ENCODE measurements at places on chromosomes 11 and 22.

DNA sequence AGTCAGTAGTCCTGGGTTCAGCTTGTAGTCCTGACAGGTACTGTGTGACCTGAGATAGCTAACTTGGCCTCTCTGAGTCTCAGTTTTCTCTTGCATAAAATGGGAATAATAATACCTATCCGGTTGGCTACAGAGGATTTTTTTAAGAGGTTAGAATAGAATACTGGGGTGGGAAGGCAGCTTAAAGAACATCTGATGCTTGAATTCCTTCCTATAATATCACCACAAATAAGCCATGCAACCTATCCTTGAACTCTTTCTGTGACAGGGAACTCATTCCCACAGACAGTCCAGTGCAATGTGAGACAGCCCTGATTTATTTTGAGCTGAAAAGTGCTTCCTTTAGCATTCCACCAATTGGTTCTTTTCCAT is 110.1 kb downstream of the CCDC81 start:
- DNase-seq = no peak

DNA sequence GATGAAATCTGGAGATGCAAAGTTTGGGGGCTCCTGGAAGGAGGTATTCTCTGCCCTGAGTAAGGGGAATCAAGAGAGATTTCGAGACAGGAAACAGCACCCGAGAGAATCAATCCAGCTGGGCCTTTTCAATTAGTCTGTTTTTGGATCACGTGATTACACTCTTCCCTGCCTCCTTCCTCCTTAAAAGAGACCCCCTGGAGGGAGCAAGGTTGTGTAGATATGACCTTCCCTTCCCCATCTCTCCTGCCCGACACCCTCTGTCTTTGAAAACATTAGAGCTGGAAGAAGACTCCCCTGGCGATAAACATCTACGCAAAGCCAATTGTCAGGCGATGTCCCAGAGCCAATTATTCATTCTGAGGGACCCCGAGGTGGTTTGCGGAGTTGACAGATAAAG is 407.9 kb downstream of the MIAT start:
- DNase-seq = no peak

GRCh38 chr11:128733440-128734102 is 39.7 kb downstream of the FLI1 start:
- DNase-seq = no peak

GRCh38 chr22:26672060-26672471 is 14.7 kb downstream of the MIAT start:
- DNase-seq = peak; percentile 18

DNA sequence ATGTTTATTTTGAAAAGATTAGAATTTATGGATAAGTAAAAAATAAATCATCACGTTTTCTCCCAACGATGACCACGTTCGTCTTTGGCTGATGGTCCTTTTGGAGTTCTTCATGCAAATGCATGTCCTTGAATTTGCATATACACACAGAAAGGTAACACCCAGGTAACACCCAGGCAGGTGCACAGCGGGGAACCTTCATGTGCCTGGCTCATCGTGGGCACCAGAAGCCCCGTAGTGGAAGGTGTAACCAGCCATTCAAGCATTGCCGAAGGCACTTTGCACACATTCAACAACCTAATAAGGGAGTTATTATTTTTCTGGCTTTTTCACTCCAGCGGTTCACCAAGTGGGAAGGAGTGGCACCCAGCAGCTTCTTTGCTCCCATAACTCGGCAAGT is 404.6 kb downstream of the TBC1D22A start:
- peak; percentile 0 for DNase-seq

DNA sequence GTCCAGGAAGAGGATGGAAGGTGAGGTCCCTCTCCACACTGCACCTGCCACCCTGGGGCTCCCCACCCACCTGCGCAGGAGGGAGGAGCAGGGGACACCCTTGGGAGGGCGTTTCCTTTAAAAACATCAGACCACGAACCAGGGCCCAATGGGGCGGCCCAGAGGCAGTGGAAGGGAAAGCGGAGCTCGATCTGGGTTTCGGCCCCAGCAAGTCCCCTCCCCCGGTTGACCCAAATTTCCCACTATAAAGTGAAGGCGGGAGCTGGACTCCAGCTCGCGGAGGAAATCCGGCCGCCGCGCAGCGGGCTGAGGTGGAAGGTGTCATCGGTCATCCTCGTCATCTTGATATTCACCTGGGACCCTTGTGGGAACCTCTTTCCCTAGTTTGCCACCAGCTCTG is 99.3 kb downstream of the WNT7B start:
- DNase-seq = no peak

GRCh38 chr11:1557904-1558774 is 13.9 kb downstream of the DUSP8 start:
- no peak for DNase-seq

DNA sequence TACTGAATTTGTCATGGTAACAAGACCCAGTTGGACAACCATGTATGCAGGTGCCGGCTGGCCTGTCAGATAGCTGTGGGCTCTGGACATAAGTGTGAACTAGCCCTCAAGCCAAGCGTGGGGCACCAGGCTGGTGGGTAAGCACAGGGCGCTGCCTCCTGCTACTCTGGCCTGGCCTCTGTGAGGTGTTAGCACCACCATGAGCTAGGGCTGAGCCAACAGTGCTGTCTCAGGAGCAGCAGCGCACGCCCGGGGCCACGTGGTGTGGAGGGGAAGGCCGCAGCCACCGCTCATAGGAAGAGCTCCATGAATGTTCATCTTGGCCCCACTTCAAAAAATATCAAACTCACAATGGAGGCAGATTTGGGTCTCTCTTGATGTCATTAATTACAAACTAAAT is 35.3 kb upstream of the GNB1L start:
- DNase-seq = no peak

DNA sequence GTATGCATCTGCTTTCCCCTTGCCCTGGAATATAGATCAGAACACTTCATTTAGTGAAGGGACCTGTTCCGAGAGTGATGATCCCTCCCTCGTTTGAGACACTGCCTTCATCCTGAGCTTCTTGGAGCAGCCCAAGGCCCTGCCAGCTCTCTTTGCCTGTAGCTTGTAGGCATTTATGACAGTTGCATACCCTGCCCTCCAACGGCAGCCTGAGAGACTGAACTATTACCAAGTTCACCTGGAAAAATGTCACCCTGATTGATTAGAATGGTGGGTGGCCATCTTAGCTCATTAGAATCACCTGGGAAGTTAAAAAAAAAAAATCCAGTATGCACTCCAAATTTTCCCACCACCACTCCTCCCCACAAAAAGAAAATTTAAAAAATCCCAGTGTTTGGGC is 1.5 kb downstream of the MICAL3 start:
- no peak for DNase-seq

DNA sequence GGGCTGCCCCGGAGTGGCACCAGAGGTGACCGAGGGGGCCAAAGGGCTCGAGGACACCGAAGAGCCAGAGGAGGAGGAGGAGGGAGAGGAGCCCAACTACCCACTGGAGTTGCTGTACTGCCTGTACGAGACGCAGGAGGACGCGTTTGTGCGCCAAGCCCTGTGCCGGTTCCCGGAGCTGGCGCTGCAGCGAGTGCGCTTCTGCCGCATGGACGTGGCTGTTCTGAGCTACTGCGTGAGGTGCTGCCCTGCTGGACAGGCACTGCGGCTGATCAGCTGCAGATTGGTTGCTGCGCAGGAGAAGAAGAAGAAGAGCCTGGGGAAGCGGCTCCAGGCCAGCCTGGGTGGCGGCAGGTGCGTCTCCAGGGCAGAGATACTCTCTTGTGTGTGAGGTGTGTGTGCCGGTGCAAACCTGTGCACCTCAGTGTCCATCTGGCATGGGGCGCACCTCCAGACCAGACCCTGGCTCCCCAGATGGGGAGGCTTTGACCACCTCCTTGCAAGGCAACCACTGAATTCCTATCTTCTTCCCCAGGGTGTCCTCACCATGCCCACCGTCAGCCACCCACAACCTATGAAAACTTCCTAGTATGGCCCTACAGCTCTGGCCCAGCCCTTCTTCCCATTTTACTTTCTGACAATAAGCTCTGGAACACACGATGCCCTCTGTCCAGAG is 3.4 kb downstream of the NLRP6 start:
- DNase-seq = no peak

DNA sequence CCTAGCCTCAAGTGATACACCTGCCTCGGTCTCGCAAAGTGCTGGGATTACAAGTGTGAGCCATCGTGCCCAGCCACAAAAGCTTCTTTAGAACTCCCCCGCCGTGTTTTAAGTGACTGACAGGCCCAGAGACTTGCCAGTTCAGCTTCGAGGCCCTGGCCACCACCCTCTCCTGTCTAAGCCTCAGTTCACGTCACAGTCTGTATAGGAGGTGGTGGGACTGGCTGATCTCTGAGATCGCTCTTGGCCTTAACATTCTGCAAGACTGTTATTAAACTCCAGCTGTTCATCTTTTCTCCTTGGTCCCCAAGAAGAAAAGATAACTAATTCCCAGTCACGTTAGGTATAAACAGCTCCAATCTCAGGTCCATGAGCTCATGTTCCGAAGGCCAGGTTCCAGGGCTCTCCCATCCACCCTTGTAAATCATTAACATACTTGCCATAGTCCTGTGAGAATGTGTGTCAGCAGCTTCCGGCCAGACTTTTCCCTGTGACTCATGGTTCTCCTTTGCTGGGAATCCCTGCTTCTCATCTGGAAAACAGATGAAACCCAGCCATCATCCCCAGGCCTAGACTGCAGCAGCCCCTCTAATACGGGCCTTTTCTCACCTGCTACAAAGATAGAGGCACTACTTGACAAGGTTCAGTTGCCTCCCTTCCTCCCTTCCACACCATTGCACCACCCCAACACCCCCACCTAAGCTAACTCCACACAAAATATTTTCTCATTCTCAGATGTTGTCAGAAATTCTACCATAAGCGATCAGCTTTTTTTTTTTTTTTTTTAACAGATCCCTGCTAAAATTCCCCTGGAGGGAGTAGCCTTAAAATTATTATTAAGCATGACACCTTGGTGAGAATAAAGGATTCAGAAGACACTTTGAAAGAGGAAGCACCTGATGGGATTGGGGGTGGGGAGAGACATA is 5.6 kb upstream of the KIAA0930 start:
- no peak for DNase-seq

GRCh38 chr11:11335043-11335442 is 18.0 kb downstream of the CSNK2A3 start:
- no peak for DNase-seq

Data from T-helper 17 cell (primary cell).